ENCODE measurements at places on chromosomes 6 and 20. TPM values are rescaled to one million over a fixed set of nuclear protein-coding genes. Genes with fewer than 3 reads are reported as not detected.
A peak's percentile ranks its signal among the peaks of the same experiment; 100 is the strongest.

Gene DLK2
- 1.5 TPM for total RNA-seq

Gene HLA-DOA
- total RNA-seq, result 1.8 TPM

Gene FOXF2
- total RNA-seq, result not detected

Gene ZBTB2
- 24.0 TPM for total RNA-seq

Gene UFL1
- total RNA-seq, result 22.7 TPM

DNA sequence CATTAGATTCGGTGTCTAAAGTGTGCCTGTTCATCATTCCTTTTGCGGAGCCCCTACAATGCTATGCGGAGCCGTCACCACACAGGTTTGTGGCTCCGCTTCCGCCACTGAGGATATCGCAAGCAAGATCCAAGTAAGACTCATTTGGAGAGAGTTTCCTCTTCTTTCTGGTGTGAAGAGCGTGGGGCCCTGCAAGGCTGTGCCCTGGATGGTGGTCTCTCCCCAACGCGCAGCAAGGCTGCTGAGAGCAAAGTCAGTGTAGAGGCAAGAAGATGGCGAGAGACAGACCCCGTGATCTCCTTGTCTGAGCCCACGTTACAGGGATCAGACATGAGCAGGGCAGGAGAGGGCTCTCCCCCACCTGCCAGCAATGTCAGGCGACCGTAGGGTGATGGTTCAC is 96.3 kb upstream of the AFDN start:
- DNase-seq, result no peak

- DNase-seq, result no peak
Observed at GRCh38 chr6:12381587-12381986, 91.4 kb downstream of the EDN1 start.

DNA sequence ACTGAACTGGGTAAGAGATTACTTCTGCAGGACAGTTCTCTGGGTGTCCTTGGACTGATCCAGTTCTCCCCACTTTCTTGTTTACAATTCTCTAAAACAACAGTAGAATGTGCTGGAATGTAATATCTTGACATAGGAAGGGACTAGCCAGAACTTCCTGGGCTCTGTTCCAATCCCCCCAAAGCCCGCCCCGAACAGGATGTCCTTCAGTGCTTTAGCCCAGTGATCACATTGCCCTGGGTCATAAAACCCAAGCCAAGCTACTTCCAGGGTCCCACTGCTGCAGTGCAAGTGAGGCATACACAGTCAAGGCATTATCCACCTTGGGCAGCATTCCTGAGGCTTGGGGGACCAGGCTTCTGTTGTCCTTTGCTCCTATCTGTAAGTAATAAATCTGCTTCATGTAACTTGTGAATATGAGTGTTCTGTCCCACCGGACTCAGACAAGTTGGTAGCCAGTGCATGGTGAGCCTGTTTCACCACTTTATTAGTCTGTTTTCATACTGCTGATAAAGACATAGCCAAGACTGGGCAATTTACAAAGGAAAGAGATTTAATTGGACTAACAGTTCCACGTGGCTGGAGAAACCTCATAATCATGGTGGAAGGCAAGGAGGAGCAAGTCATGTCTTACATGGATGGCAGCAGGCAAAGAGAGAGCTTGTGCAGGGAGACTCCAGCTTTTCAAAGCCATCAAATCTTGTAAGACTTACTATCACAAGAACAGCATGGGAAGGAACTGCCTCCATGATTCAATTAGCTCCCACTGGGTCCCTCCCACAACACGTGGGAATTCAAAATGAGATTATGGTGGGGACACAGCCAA is 23.5 kb downstream of the FITM2 start:
- no peak for DNase-seq

DNA sequence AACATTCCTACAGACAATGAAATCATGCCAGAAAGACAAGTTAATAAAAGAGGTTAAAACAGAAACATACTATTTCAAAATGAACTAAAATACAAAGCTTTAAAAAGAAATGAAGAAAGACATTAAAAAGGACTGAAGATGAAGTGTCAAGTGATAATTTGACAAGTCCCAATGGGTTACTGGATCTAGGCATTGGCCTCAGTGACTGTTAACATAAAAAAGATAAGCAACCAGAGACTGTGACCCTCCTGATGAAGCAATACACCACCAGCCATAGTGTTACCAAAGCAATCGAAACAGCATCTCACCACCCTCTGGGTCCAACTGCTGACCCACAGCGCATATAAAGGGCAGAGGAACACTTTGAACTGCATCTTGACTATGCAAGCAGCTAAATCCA is 130.3 kb downstream of the FIG4 start:
- no peak for DNase-seq

- DNase-seq, result no peak
Observed at GRCh38 chr6:109344226-109344625, 38.0 kb downstream of the CD164 start.

DNA sequence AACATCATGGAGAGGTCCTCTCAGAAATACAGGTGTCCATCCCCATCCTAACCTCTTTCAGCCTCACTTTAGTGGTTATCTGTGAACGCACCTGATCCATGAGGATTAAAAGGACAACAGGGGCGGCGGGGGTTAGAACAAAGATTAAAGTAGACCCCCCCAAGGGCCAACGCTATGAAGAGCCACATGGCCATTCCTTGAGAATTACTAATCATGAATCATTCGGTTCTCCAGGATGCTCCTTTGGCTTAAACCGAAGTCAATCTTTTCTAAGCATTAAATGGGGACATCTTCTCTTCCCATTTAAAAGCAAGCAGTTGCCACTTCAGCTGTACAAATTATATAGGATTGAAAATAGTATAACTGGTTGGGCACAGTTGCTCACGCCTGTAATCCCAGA is 212.4 kb downstream of the GMPR start:
- no peak for DNase-seq

DNA sequence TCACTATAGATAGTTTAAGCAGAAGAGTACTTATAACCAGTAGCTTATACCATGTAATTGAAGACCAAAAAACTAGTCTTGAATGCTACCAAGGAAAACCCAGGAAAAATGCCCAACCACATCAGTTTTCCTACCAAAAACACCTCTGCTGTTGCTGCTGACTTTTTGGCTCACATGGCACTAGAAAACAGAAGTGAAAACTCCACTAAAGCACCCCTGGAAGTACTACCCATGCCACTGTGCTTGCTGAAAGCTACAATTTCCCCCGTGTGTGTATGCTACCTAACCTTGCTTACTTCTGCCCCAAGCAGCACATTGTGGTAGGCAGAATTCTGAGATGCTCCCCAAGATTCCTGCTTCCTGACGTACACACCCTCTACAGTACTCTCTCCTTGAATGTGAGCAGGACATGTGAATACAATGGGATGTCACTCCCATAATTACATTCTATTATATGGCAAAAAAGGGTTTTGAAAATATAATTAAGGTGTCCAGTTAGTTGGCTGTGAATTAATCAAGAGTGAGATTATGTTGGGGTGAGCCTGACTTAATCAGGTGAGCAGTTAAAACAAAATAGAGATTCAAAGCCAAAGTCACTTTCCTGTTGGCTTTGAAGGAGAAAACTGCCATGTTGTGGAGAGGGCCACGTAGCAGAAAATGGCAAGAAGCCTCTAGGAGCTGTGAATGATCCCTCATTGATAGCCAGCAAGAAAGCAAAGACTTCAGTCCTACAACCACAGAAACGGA is 209.8 kb upstream of the MARCKS start:
- no peak for DNase-seq

DNA sequence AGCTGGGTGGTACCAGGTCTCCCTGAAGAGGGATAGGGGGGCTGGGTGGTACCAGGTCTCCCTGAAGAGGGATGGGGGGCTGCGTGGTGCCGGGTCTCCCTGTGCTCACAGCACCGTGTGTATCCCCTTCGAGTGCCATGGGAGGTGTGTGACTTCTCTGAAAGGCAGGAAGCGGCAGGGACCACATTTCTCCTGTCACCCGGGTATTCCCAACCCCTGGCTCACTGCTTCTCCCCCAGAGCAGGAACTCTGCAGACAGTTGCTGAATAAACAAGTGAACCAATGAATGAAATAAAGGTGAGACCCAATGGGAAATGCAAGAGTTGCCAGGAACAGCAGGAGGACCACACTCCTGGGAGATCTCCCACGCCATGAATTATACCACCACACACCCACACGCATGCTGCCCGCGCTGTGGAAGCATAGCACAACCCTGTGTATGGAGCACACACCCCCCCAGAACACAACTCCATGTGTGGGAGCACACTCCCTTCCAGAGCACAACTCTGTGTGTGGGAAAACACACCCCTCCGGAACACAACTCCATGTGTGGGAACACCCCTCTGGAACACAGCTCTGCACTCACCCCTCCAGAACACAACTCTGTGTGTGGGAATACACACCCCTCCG is 50.7 kb downstream of the RNASET2 start:
- DNase-seq, result no peak

DNA sequence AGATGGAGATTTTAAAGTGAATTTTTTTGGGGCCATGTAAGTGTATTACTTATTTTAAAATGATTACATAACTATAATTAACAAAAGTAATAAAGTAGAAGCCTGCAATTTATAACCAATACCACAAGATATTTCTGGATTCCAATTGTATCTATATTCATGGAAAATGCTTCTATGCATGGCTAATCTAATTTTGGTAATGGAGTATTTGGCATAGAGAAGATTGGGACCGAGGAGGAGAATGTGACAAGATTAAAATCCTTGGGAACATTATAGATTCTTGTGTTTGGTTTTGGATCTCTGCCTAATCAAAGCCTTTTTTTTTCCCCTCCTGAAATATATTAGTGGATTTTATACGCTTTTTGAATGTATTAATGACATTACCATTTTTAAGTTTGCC is 12.9 kb upstream of the TMX4 start:
- DNase-seq, result no peak

GRCh38 chr6:145225500-145225899 is 509.8 kb downstream of the EPM2A start:
- DNase-seq, result no peak

GRCh38 chr6:170276369-170277057 is 14.4 kb downstream of the DLL1 start:
- no peak for DNase-seq

GRCh38 chr6:145294942-145295341 is 440.4 kb downstream of the EPM2A start:
- no peak for DNase-seq

- DNase-seq, result peak; percentile 51
Observed at GRCh38 chr6:27592481-27593199, 119.7 kb upstream of the ZNF184 start.

GRCh38 chr6:166005401-166005943 is 162.2 kb downstream of the TBXT start:
- no peak for DNase-seq

DNA sequence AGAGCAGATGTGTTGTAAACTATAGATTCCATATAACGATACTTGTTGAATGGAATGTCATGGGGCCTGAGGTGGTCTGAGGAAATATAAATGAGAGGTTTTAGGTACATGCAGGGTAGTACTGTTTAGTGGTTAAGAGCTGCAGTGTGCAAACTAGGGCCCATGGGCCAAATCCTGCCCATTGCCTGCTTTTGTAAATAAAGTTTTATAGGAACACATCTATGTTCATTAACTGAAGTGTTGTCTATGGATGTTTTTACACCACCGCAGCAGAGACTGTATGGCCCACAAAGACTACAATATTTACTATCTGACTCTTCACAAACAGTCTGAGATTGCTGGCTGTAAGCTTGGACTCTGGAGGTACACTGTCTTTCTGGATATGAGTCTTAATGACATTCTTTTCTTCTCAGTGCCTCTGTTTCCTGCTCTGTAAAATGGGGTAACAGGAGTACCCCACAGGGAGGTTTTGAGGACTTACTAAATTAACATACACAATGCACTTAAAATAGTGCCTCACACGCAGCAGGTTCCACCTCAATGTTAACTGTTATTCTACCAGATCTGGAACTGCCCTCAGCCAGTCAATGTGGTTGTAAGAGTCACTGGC is 12.5 kb downstream of the GCM1 start:
- no peak for DNase-seq

DNA sequence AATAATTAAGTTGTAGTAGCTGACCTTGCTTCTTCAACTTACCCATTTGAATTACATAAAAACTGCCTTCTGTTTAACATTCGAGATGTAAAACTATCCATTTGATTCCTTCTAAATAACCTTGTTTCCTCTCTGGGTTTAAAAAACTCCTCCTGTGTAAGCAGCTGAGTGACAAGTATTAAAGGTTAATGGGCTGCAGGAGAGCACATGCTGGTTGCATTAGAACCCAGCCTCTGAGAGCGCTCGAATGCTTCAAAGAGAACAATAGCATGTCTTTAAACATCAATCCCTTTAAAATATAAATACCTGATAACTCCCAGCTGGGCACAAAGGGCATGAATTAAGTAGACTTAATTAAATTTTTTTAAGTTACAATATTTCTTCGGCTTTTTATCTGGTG is 215.8 kb downstream of the EYA4 start:
- no peak for DNase-seq

DNA sequence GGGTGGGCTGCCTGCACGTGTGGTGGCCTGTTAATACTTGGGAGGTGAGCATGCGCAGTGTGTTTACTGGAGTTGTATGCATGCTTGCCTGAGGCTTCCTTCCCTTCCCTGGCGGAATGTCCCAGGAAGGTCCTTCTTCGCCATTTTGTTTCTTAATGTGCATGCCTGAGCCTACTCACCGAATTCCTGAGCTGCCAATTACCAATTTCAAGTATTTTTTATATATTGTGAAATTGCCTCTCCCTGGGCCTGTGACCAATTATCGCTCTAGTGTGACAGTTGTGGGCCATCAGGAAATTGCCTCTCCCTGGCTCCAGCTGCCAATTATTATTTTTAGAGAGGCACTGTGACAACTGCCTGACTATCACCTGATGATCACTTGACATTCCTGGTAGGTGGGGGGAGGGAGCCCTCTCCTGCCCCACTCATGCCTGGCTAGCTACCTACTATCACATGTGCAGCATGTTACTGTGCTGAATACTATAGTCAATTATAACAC is 70.0 kb downstream of the FAM50B start:
- no peak for DNase-seq

Data from activated T-helper 1 cell treated with anti-CD3 and anti-CD28 coated beads, Interleukin-12 subunit alpha, Interleukin-12 subunit beta, Interleukin-2, Interleukin-4 antibody, amounts not matched to agents 30 ng/mL and 10 ng/mL and 1 ng/mL, durations not matched to agents 14 hours and 24 hours and 36 hours (primary cell).